ENCODE measurements at places on chromosomes 3 and 15.
A peak's percentile ranks its signal among the peaks of the same experiment; 100 is the strongest.

DNA sequence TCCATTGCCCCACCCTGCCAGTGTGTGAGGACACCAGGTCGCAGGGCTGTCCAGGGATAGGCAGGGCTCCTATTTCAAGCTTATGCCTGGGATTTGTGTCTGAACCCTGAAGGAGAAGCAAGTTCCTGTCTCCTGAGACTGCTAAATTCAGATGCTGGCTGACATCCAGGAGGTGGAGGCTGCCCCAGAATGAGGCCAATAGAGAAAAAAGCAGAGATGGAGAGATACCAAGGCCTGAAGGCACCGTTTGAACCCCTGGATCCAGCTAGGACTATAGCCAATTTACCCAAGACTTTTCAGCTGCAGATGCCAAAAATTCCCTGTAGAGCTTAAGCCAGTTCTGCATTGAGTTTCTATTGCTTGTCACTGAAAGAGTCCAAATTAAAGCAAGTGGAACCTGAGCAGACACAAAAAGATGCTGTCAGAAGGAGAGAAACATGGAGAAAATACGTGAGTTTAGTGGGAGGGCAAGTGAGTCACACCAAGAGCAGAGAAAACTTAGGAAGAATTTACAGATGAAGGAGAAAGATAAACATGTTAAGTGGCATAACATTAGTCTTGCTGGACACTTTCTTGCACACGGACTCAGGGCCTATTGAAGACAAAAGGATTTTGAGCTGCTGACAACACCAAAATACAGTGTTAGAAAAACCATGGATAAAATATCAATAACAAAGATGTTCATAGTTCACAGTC, 148.6 kb downstream of the CNTN3 start:
- no peak for DNase-seq

GRCh38 chr15:69525543-69525942, 72.9 kb downstream of the RPLP1 start:
- no peak for DNase-seq

DNA sequence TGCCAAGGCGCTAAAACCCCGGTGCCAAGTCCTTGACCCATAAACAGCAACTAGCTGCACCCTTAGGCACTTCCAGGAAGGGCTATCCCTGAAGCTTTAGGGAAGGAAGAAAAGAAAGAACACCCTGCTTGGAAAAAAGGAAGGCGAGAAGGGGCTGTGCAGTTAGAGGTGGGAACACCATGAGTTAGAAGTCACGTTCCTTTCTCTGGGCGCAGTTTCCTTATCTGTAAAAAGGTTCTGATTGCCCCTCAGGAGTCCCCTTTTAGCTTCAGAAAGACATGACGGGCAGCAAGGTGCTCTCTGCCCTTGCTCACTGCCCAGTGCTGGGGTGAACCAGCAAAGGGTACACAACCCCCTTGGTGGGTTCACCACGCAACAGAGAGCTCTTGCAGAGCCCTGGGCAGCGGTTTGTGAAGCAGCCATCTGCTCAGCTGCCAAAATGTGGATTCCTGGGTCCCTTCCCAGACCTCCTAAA, 798 bp downstream of the GCHFR start:
- no peak for DNase-seq

GRCh38 chr3:59968513-59969045, 918.8 kb upstream of the CFAP20DC start:
- no peak for DNase-seq

- no peak for DNase-seq
These were observed 40.3 kb downstream of the BBX start for GRCh38 chr3:107562969-107563529.

DNA sequence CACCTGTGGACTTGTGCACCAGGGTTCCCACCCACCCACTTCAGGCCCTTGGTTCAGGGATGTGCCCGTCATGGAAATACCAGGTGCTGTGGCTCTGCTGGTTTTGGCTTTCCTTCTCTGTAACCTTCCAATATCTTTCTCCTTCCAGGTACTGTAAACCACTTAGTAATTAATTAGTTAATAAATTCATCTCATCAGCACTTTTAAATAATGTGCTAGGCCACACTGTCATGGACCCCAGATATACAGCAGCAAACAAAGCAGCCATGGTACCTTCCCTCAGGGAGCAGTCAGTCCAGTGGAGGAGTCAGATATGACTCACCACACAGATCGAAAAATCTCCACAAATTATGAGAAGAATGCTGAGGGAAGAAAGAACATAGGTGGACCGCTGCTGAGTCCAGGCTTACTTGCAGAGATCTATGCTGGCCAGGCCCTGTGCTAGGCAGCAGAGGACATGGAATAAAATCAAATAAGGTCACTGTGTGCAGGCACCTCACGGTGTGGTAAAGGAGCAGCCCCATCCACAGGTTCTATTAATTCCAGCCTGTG, 6.8 kb upstream of the GATA2 start:
- DNase-seq = peak; percentile 18

GRCh38 chr3:60912876-60913275, 338.4 kb downstream of the FHIT start:
- DNase-seq = no peak

GRCh38 chr3:73552700-73553099, 72.0 kb downstream of the PDZRN3 start:
- DNase-seq = no peak

GRCh38 chr15:74311734-74312444, 55.6 kb downstream of the CYP11A1 start:
- DNase-seq = no peak

- no peak for DNase-seq
These were observed 23.3 kb upstream of the C15orf39 start for GRCh38 chr15:75178171-75178937.

DNA sequence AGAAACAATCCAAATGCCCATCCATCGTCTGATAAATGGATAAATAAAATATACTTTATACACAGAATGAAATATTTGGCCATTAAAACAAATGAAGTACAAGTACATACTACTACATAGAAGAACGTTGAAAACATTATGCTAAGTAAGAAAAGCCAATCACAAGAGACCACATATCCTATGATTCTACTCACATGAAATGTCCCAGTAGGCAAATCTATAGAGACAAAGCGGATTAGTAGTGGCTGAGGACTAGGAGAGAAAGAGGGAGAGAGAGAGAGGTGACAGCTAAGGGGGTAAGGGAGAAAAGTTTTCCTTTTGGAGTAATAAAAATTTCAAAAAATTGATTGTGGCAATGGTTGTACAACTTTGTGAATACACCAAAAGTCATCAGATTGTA, 147.0 kb downstream of the GREM1 start:
- no peak for DNase-seq

DNA sequence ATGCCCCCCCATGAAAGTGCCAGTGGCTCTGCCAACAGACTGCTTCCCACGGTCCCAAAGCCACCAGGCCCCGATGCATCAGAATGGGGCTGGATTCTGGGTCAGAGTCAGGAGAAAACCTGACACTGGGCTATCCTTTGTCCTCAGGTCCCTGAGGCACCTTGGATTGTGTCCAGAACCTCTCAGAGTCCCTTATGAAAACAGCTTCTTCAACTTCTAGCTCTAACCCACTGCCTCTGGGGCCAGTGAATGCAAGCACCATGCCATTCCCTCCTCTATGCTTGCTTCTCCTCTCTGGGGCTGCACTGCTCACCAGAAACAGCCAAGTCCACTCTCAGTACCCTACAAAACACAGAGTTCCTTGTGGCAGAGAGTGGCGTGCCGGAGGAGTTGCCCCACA, 9.9 kb downstream of the CRABP1 start:
- no peak for DNase-seq

GRCh38 chr3:14768881-14769280, 49.9 kb upstream of the FGD5 start:
- no peak for DNase-seq

- no peak for DNase-seq
These were observed 1570.1 kb downstream of the SI start for GRCh38 chr3:163508206-163508605.

- no peak for DNase-seq
These were observed 1.9 kb downstream of the ADAMTS9 start for GRCh38 chr3:64685800-64686445.

DNA sequence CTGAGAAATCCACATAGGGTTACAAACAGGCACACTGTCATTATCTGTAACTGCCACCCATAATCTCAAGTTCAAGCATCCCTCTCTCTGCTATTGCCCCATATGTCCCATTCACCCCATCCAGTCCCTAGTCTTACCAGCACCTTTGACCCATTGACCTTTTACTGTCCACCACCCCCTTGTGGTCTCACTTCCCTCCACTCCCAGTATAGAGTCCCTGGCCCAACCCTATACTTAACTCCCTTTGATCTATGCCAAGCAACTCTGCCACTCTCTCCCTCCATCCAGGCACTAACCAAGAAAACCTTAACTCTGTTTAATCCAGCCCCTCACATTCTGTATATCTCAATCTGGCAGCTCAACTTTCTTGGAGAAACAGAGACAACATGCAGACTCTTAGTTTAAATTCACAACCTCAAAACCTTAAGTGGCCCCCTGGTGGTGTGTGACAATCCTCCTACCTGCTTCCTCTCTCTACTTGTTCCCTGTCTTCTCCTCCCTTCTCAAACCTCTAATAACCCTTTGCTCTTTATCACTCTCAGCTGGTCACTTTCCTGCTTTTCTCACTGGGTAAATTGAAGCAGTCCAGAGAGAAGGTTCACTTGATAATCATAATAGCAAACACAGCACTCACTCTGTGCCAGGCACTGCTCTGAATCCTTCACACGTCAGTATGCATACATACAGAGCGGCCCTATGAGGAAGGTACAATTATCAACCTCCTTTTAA, 162.7 kb downstream of the STT3B start:
- no peak for DNase-seq

- DNase-seq = no peak
These were observed 10.2 kb downstream of the WDR73 start for GRCh38 chr15:84643838-84644237.

DNA sequence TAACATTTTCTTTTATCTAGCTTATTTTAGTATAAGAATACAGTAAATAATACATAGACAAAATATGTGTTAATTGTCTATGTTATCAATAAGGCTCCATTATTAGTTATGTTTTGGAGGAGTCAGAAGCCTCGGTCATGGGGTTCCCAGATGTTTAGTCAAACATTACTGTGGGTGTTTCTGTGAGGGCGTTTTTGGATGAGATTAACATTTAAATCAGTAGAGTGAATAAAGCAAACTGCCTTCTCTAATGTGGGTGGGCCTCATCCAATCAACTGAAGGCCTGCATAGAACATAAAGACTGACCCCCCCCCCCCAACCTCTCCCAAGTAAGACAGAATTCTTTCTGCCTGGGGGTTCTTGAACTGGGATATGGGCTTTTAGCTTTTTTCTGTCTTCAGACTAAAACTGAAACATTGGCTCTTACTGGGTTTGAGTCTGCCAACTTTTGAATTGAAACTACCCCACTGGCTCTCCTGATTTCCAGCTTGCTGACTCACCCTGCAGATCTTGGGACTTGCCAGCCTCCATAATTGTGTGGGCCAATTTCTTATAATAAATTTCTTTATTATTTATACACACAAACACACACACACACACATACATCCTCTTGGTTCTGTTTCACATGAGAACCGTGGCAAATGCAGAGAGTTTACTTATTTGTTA, 192.0 kb downstream of the TPRG1 start:
- no peak for DNase-seq

GRCh38 chr15:60419753-60420152, 22.0 kb upstream of the ANXA2 start:
- DNase-seq = no peak

DNA sequence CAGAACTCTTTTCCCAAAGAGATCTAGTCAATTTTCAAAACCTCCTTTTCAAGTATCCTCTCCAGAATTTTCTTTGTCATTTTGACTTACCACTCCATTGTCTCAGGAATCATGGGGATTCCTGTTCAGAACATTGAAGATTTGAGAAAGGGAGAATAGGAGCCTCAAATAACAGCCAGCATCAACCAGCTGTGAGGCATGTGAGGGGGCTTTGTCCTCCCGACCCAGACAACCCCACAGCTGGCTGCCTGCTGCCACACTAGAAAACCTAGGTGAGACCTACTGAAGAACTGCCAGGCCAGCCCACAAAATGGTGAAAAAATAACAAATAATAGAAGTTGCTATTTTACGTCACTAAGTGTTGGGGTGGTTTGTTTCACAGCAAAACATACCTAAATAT, 5.9 kb upstream of the ARHGEF26 start:
- no peak for DNase-seq

- DNase-seq = no peak
These were observed 5.3 kb upstream of the CSNK1G1 start for GRCh38 chr15:64361259-64361658.

GRCh38 chr3:184603151-184604030, 41.8 kb downstream of the EPHB3 start:
- DNase-seq = no peak

- DNase-seq = no peak
These were observed 59.7 kb downstream of the RORA start for GRCh38 chr15:61169275-61169903.

DNA sequence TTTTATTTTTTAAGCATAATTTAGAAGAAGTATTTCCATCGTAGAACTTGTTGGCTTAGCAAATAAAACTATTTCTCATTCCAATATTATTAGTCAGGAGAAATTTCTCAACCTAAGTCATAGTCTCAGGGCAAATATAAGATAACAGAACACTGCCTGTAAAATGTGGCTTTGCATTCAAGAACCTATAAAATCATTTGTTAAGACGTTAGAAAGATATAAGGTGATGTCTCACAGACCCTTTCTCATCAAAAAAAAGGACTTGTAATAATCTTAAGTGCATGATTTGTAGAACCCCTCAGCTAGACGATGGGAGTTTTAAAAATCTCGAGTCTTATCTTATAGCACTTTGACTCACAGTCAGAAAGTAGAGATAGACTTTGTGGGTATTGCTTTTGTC, 314.7 kb upstream of the CFAP20DC start:
- DNase-seq = no peak

DNA sequence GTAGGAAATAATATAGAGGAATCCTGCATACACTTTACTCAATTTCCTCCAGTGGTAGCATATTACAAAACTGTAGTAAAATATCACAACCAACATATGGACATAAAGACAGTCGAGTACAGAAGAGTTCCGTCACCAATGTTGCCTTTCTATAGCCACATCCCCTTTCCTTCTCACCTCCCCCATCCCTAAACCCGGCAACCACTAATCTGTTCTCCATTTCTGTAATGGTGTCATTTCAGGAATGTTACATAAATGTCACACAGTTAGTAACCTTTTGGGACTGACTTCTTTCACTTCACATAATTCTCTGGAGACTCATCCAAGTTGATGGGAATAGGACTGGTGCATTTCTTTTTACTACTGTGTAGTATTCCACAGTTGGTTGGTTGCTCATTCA, 41.4 kb upstream of the ATG7 start:
- DNase-seq = no peak

DNA sequence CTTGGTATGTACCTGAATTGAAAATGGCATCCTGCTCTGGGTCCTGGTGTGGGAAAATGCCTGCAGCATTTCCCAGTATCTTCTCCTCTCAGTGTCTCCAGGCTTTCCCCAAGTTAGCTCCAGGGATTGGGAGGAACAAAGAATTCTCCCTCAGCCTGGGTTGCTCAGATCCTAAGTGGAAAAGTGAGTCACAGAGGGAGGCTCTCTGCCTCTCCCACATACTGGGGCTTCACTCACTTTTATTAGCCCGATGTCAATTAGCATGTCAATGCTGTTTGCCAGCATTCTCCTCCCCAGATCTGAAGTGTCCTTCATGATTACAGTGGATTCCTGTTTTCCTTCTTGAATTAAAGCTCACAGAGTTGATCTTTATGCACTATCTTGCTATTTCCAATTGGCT, 655.0 kb downstream of the EPHA3 start:
- DNase-seq = no peak

- no peak for DNase-seq
These were observed 71.2 kb upstream of the C3orf80 start for GRCh38 chr3:160154033-160154432.

- DNase-seq = no peak
These were observed 16.4 kb downstream of the PRR23E start for GRCh38 chr3:127209155-127209839.

Measured in chondrocyte (in vitro differentiated cells).